Right lung (tissue), 10 donors: ENCODE measurements at places on chromosomes 5 and 9. TPM values are rescaled to one million over a fixed set of nuclear protein-coding genes. Genes with fewer than 3 reads are reported as not detected.

The TAF11L11 gene
- not detected for polyA plus RNA-seq

The OGN gene
- polyA plus RNA-seq, result 136 TPM

The NKD2 gene
- polyA plus RNA-seq, result 12.0 TPM

The FCHO2 gene
- 28.8 TPM for polyA plus RNA-seq

The ZNF366 gene
- 3.4 TPM for polyA plus RNA-seq

DNA sequence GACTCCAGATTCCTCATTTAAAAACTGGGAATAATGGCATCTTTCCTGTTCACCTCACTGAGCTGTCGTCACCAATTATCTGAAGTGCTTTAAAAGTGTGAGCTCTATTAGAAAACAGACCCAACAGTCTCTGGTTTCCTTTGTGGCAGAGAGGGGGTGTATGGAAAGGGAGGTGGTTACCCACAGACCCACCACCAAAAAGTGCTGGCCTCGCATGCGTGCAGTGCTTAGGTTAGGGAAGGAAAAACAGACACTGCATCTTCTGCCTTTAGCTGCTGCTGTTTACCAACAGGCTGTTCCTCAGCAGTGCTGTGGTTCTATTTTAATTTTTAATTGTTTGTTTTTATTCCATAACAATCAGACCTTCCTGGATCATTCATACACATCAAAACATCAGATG, 249.6 kb downstream of the PIK3R1 start:
- DNase-seq, result no peak

GRCh38 chr5:96537386-96537785, 104.3 kb upstream of the PCSK1 start:
- no peak for DNase-seq

DNA sequence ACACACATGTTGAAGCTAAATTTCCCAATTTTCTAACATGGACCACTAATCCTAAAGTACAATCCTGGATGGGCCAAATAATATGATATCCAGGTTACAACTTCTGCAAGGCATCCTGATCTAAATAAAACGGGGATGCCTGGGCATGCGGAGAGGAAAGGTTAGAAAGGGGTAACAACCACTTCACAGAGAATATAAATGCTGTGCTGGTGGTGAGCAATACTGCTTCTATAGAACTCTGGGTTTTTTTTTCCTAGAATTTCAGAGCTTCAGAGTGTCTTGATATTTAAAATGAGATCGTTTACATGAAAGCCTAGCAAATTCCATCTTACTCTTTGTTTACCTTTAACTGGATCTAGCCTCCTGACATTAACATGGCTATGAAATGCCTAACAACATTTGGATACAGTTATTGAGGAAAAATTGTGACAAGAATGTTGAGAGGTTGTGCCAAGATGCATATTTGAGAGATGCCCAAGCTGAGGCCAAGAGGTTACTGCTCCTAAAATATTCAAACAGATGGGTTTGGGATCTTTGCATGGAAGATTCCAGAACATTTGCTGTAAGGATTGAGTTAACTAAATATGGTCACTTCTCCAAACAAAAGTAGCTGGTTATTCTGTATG, 22.4 kb downstream of the TNFAIP8 start:
- no peak for DNase-seq

GRCh38 chr5:10266137-10266536, 16.1 kb downstream of the CCT5 start:
- DNase-seq, result no peak

DNA sequence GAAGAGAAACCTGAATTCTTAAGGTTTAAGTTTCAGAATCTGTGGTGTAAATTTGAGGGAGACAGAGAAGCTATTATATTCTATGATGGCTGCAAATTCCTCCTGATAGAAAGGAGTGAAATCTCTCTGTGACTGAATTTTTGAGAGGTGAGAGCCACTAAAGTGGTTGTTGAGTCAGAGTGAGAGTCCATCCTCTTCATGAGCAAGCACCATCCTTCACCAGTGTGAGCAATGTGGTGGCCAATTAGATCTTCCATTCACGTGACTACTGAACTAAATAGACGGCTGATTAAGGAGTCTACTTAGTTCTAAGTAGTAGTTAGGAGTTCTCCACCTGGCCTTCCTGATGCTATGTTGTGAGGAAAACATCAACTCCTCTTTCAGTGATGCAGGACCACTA, 147.8 kb upstream of the CCNH start:
- DNase-seq, result no peak

DNA sequence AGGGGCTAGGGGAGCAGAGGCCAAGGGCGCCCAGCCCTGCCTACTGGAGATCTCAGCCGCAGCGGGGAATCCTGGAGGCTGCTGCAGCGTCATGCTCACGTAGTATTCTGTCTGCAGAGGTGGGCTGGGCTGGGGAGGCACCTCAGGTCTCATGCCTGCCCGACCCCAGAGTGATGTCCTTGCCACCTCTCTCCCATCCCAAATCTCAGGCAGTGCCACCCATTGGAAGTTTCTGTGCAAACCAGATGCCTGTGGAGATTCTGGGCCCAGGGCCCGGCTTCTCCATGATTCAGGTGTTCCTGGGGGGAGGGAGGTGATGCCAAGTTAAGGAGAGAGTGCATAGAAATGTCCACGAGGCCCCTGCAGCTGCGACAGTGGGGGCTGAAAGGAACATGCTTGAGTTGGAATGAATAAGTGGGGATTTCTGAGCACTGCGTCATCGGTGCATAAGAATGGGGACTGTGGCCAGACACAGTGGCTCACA, 72.0 kb downstream of the ANKRD33B start:
- DNase-seq, result no peak

DNA sequence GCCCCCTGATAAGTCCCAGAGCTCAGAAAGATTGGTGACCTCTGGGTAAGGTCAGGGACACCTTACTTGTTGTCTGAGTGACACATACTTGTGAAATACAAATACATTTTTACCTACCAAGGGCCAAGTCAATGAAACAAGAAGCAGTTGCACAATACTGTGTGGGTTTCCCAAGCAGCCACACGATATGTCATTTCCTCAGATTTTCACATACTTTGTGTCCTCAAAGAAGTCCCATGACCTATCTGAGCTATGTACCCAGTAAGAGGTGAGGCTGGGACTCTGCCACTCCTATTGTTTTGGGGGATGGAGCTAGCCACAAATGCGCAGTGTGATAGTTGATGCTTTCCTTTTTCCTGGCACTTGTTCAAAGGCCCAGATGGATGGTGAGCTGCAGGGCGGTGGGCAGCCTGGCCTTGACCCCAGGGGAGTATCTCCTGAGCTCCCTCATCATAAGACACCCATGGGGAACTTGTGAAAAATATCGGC, 4.8 kb upstream of the SLC25A51 start:
- DNase-seq, result no peak

- DNase-seq, result no peak
Observed at GRCh38 chr5:56083286-56083854, 88.6 kb upstream of the IL6ST start.

- peak; percentile 56 for DNase-seq
Observed at GRCh38 chr5:90783460-90784333, 225.1 kb downstream of the ADGRV1 start.
